Epithelial cell of prostate (primary cell): ENCODE measurements at places on chromosomes 7 and 10.
A peak's percentile ranks its signal among the peaks of the same experiment; 100 is the strongest.

DNA sequence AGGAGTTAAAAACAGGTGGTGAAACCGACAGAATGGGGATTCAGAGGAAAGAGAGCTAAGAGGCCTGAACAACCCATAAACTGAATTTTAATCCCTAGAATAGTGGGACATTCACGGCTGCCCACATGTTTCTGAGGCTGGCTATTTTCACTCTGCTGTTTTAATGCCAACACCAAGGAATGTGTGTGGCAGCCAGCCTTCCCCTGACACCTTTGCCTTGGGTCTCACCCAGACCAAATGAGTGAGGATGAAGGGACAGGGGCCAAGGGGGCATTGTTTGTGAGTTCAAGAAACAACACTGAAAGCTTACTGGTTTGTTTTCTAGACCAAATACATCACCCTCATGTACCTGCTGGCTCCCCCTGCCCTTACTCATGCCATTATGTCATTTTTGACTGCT is 164.3 kb downstream of the JAZF1 start:
- no peak for DNase-seq

DNA sequence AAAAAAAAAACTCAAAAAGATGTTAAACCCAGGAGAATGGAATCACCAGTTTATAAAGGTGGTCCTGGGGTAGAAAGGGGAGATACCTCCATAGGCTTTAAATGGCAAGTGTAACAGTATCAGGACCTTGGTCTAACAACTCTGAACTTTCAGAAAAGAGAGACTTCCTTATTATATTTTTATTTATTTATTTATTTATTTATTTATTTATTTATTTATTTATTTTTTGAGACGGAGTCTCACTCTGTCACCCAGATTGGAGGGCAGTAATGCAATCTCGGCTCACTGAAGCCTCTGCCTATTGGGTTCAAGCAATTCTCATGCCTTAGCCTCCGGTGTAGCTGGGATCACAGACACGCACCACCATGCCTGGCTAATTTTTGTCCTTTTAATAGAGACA is 12.4 kb downstream of the HIBADH start:
- DNase-seq, result no peak

GRCh38 chr10:132272231-132272971 is 35.3 kb downstream of the STK32C start:
- no peak for DNase-seq

GRCh38 chr7:79877874-79878465 is 256.7 kb upstream of the GNAI1 start:
- no peak for DNase-seq

- DNase-seq, result peak; percentile 44
Observed at GRCh38 chr7:23377134-23377533, 78.0 kb downstream of the MALSU1 start.
